Psoas muscle (tissue), 8 donors: ENCODE measurements at places on chromosomes 4 and X. TPM values are rescaled to one million over a fixed set of nuclear protein-coding genes. Genes with fewer than 3 reads are reported as not detected.

- DNase-seq = no peak
These were observed 53.0 kb downstream of the COQ2 start for GRCh38 chr4:83231620-83232076.

- DNase-seq = no peak
These were observed 189.0 kb upstream of the ANXA10 start for GRCh38 chr4:167903291-167903721.

The FANCB gene
- 0.32 TPM for total RNA-seq

The TADA2B gene
- 43.0 TPM for total RNA-seq

The TEX13C gene
- total RNA-seq = not detected
